ENCODE measurements at places on chromosomes 13 and 19. TPM values are rescaled to one million over a fixed set of nuclear protein-coding genes. Genes with fewer than 3 reads are reported as not detected.

DNA sequence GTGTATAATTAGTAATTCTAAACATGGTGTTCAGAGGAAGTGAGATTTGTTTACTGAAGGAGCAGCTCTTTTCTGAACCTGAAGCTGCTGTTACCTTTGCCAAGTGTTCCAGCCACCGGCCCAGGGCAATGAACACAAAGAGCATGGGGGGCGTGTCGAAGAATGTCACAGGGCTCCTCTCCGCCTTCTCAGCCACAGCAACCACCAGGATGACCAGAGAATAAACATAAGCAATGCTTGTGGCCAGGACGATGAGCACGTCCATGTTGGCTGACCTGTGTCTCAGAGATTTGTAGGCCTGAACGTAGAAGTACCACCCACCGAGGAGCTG is 53.1 kb downstream of the ATP7B start:
- no peak for DNase-seq

Gene ZNF808
- 11.7 TPM for total RNA-seq

Gene TRPM4
- total RNA-seq: 19.9 TPM

- no peak for DNase-seq
These were observed 7.6 kb upstream of the NALCN start for GRCh38 chr13:101423872-101424271.

DNA sequence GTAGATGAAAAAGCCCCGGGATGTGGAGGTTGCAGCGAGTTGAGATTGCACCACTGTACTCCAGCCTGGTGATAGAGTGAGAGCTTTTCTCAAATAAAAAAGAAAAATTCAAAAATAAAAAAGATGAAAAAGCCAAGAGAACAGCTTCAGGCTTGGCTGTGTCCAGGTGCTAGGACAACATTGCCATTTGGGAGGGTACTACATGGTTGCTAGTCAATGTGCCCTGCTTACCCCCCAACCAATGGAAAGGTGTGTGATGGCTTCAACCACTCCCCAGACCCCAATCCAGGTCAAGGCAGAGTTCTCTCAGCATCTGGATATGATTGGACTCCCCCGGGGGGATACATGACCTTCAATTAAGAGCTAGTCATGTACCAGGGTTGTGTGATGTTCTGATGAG is 2.3 kb upstream of the ANKLE1 start:
- DNase-seq: no peak

DNA sequence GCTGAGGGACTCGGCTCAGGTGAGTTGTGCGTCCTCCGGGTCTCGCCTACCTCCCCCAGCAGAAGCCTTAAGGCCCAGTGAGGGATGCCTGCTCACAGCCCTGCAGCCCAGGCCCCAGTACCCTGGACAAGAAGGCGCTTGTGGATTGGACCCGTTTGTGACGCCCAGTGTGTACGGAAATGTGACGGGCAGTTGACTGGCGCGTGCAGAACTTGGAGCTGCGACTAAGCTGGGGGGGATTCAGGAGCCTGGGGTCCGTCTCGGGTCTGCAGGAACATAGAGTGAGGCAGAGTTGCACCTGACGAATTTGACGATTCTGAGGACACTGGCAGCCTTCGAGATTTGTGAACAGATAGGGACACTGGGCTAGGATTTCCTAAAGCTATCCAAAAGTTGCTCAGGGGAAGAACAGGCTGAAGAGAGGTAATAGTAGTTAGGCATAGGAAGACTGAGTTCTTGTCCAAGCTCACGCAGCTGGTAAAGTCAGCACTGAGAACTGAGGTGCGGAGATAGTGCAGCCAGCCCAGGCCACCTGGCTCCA is 519 bp downstream of the ZNF551 start:
- DNase-seq: no peak

GRCh38 chr13:71252184-71252704 is 614.8 kb downstream of the DACH1 start:
- no peak for DNase-seq

Measured in esophagus muscularis mucosa (tissue), 4 donors.